T-helper 1 cell (primary cell): ENCODE measurements at places on chromosomes 5 and 9.

- no peak for DNase-seq
Measured at GRCh38 chr5:151257731-151258181, 4.8 kb downstream of the GM2A start.

DNA sequence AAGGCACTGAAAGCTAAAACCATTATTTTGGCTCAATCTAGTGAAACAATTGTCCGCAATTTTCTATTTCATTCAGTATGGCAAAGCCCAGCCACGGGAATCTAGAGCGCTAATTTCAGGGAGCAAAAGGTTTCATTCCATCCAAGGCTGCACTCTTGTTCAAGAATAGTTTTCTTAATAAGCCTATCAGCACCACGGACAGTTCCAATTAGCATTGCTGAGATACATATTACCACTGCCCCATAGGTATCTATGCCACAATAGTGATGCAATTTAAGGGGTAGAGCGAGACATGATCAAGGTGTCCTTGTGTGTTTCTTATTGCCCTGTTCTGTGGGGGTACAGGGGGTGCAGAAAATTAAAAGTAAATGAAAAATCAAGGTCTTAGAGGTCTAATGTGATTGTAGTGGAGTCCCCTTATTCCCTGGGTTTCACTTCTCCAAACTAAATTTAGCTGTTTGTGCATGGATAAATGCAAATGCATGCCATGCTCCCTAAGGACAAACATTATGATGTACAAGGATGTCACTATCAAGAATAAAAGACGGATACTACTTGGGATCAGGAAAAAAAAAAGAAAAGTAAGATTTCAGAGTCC is 45.5 kb downstream of the SPOCK1 start:
- no peak for DNase-seq

DNA sequence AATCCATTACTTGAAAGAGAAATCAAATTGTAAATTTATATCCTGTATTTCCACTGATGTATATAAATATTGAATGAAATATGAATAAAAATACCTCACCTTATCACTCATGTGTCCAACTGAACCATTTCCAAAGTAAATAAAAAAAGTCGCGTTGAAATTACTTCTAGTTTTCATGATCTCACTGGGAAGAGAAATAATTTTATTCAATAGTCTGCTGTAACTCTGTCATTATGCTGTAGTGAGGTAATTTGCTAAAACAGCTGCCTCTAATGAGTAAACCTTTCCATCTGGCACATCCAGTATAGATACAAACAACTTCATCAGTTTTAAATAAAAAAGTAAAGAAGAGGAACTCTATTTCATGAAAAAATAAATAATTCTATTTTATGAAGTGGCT is 611.5 kb downstream of the ZNF608 start:
- no peak for DNase-seq

GRCh38 chr5:132267931-132268768 is 10.7 kb downstream of the PDLIM4 start:
- no peak for DNase-seq

DNA sequence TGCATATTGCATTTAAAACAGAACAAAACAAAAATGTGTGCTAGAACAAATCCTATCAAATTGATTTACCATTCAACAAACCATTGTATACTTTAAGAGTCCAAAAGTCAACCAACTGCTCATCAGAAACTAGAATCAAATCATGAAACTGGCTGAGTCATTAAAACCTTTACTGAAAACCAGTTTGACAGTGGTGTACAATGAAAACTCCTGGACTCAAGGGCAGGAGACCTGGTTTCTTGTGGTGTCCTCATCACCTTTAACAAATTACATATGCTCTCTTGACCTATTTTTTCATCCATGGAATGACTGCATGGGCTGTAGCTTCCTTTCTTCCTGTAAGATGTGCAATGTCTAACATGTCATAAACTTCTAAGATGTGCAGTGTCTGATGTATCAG is 315.3 kb upstream of the SLC30A5 start:
- no peak for DNase-seq

GRCh38 chr9:105711867-105712266 is 17.5 kb downstream of the TMEM38B start:
- DNase-seq: no peak

GRCh38 chr5:117107859-117108258 is 533.2 kb upstream of the SEMA6A start:
- no peak for DNase-seq

DNA sequence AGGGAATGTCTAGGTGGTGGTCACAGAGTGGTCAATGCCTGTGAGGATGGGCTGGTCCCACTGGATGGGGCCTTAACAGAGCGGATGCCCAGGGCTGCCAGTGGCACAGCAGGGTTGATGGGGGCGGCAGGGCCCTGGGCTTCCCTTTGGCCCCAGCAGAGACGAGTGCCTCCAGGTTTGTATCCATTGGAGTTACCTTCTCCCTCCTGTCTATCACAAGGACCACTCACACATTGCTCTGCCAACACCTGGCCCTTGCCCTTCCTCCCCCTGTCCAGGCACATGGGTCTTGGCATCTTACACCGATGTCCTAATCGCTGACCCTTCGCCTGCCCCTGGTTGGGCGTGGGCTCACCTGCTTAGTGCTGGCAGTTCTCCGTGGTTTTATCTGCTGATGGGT is 26.2 kb upstream of the IRX4 start:
- DNase-seq: no peak

GRCh38 chr9:89412541-89412940 is 85.4 kb downstream of the SEMA4D start:
- no peak for DNase-seq

- no peak for DNase-seq
Measured at GRCh38 chr5:154784856-154785255, 29.7 kb downstream of the LARP1 start.

GRCh38 chr9:134971696-134972095 is 54.0 kb upstream of the FCN1 start:
- no peak for DNase-seq

- DNase-seq: no peak
Measured at GRCh38 chr9:135858491-135859185, 48.7 kb downstream of the CAMSAP1 start.
